Stimulated activated CD8-positive, alpha-beta memory T cell treated with anti-CD3 and anti-CD28 coated beads, Interleukin-7, amount 100 ng/mL, for 1 hour (primary cell): ENCODE measurements at places on chromosomes 2 and 18.

- DNase-seq: no peak
Observed at GRCh38 chr2:3535794-3536681, 16.7 kb upstream of the ADI1 start.

DNA sequence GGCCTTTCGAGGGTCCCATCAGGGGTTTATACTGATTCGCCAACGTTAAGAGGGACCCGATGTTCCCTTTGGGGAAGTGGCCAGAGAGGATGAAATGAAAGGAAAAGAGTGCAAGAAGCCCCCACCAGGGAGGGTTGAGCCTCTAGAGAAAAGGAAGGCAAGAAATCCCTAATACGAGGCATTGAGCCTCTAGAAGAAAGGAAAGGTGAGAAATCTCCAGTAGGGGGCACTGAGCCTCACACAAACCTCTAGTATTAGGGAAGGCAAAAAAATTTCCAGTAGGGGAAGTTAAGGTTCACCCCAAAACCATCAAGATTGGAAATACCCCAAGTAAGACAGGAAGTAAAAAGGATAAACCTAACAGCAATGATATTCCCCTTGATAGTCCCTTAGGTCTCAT lies 9.8 kb upstream of the SAP130 start:
- no peak for DNase-seq

- no peak for DNase-seq
Observed at GRCh38 chr2:118993392-118993752, 51.4 kb downstream of the MARCO start.

- DNase-seq: no peak
Observed at GRCh38 chr18:38747153-38747552, 1181.6 kb upstream of the CELF4 start.

DNA sequence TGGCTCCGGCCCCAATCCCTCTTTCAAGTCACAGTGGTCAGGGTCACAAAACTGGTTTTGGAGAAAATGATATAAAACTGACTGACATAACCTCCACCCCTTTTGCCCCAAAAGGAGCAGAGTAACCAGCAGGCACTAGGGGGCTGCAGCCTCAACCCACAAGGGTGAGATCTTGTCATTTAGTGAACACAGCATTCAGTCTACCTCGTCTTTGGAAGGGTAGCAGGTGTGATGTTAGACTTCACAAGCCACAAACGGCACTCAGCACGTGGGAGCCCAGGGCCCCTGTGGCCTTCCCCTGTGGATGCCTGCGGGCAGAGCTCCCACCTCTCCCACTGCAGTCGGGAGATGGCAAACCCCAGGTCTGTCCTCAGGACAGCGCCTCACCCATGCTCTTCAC lies 372.1 kb upstream of the MYT1L start:
- no peak for DNase-seq

DNA sequence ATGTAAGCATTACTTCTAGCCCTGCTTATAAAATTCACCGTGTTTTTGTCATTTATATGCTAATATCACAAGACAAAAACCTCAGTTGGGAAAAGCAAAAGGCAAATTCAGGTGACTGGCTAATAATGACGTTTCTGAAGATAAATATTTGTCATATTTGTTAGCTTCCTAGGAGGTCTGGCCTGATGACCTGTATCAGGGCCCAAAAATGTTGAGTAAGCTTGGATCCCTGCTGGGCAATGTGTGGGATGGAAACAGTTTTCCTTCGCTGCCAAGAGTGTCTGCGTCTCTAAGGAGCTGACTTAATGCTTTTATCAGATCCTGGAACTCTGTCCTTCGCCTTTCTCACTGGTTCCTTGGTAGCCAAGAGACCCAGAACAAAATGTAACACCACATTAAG lies 230.1 kb upstream of the PXDN start:
- no peak for DNase-seq

DNA sequence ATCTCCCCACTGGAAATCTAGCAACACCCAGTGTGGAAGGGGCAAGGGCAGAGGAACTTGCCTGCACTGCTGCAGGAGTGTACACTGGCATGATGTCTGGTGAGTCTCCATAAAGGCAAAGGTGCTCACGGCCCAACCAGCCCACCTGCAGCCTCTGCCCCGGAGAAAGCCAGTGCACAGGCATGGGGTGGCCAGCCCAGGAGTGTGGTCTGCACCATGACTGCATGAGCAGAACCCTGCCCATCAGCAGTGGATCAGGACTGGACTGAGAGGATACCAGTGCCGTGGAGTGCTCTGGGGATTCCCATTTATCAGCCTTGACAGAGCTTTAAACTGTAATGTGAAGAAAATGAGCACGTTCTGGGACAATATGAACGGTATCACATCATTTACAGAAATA lies 342.6 kb upstream of the HS6ST1 start:
- DNase-seq: no peak

GRCh38 chr2:229378386-229378785 lies 107.3 kb upstream of the PID1 start:
- no peak for DNase-seq

- DNase-seq: no peak
Observed at GRCh38 chr2:133146893-133147292, 421.4 kb downstream of the NCKAP5 start.

DNA sequence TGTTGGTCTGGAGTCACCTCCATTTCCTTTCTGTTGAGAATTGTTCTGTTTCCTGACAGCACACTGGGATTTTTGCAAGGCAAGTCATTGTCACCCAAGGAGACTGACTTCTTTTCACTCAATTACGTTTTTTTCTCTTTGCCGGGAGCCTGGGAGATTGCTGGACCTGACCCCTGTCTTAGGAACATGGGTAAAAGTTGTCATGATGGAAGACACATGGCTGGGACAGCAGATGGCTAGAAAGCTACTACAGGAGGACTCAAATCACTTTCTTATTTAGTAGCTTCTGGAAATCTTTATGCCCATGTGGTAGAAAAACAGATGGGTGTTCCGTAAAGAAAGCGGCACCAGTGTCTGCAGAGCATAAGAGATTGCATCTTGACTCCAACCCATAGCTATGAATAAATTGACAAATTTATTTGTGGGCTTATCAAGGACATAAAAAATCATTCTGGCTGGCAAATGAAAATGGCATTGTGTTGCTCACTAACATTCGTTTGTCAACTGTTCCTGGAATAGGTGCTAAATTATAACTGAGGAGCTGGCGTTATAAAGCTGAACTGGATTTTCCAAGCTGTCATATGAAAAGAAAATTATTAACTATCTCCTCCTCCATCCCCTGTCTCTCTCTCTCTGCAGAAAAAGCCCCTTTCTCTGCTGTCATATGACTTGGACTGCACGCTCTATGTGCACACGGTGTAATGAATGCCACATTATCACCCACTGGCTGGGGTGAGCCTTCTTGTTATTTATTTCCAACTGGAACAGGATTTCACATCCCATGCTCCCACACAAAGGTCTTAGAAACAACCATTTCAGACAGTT lies 159.8 kb downstream of the SH3RF3 start:
- DNase-seq: no peak

GRCh38 chr2:209840434-209840833 lies 68.8 kb downstream of the UNC80 start:
- DNase-seq: no peak

- DNase-seq: no peak
Observed at GRCh38 chr2:15073664-15074063, 441.1 kb downstream of the LRATD1 start.

DNA sequence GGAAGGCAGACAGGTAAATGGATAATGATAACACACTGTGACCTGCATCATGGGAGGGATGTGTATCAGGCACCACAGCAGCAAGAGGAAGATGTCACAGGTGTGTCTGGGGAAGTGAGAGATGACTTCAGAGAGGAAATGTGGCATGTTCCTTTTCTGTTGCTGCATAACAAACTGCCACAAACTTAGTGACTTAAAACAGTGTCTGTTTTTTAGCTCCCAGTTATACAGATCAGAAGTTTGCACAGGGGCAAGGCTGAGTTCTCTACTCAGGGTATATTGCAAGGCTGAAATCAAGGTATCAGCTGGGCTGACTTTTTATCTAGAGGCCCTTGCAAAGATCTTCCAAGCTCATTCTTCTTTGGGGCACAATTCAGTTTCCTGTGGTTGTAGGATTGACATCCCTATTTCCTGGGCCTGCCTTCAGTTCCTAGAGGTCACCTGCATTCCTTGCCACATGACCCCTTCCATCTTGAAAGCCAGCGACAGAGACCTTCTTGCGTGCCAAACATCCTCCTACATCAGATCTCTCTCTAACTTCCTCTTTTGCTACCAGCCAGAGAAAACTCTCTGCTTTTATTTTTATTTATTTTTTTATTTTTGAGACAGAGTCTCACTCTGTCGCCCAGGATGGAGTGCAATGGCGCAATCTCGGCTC lies 2.1 kb upstream of the MAP3K2 start:
- DNase-seq: no peak

GRCh38 chr2:28521663-28522062 lies 25.8 kb downstream of the PLB1 start:
- no peak for DNase-seq

DNA sequence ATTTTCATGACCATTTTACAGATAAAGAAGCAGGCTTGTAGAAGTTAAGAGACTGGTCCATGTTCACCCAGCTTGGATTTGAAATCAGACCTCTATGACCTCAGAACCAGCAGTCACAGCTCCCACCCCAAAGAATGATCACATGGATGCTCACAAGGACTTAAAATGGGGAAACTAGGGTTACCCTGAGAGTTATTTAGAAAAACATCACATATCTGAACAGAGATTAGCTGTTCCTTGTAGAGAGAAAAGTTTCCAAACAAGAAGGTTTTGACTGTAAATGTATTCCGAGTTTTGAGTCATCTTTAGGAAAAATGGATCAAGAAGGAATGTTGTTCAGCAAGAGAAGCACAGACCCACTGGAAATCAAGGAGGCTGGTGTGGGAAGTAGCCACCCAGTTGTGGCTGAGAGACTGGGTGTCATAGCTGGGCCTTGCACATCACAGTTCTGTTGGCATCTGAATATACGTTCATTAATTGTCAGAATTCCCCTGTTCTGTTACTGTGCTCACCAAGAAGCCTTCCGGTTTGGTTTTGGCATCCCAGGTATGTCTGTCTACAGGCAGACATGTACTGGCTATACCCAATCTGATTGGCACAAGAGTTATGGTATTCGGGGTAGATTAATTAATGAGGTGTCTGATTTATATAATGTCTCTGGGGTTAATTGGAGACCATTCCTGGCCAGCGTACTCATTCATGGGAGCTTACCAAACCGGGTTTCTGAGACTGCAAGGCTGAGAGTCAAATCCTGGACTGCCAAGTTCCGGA lies 371.8 kb upstream of the SLC14A2 start:
- DNase-seq: no peak

- DNase-seq: no peak
Observed at GRCh38 chr2:107062599-107063220, 176.7 kb upstream of the ST6GAL2 start.

DNA sequence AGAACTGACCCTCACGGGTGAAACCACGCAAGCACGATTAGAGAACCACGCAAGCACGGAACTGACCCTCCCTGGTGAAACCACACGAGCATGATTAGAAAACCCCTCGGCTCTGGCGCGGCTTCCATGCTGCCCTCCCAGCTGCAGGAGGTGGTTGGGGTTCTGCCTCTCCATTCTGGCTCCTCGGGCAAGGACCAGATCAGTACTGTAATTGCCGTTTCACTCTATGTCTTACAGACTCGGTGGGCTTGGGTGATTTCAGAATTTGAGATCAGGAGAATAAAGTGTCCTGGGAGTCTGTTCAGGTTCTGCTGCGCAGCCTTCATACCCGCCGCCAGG lies 58.3 kb upstream of the KCNG2 start:
- no peak for DNase-seq

- DNase-seq: no peak
Observed at GRCh38 chr2:43943323-43943722, 52.5 kb downstream of the LRPPRC start.

GRCh38 chr2:42900289-42900891 lies 108.0 kb upstream of the HAAO start:
- DNase-seq: no peak

DNA sequence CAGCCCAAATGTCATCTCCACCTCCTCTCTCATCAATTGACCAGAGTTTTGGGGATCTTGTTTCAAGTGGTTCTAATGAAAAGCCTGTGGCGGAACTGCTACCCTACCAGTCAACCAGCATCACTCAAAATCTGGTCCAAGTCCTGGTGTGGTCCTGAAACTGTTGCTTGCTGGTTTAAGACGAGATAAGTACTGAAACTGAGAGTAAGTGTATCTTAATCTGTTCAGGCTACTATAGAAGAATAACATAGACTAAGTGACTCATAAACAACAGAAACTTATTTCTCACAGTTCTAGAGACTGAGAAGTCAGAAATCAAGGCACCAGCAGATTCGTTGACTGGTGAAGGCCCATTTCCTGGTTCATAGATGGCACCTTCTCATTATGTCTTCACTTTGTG lies 879 bp upstream of the GALNT5 start:
- no peak for DNase-seq

DNA sequence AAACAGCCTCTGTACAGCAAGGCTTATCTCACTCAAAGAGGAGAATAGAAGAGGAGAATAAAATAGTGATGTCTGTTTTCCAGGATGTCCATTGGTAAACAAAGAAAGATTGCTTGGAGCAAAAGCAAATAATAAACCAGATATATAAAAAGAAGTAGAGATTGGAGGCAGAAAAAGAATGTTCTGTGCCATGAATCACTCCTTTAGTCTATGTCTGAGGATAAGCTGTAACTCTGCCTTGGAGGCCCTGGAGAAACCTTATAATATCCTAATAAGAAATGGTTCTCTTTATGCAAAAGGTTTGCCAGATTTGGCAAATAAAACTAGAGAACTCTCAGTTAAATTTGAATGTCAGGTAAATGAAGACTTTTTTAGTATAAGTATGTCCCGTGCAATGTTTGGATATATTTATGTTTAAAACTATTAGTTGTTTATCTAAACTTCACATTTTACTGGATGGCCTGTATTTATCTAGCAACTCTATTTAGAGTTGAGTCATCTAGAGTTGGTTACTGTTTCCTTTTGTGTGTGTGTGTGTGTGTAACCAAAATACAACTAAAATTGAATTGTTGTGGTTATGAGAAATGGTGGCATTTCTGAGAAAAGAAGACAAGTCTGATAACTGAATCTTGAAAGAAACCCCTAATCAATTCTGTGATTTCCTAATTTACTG lies 510.3 kb upstream of the SETBP1 start:
- DNase-seq: no peak

DNA sequence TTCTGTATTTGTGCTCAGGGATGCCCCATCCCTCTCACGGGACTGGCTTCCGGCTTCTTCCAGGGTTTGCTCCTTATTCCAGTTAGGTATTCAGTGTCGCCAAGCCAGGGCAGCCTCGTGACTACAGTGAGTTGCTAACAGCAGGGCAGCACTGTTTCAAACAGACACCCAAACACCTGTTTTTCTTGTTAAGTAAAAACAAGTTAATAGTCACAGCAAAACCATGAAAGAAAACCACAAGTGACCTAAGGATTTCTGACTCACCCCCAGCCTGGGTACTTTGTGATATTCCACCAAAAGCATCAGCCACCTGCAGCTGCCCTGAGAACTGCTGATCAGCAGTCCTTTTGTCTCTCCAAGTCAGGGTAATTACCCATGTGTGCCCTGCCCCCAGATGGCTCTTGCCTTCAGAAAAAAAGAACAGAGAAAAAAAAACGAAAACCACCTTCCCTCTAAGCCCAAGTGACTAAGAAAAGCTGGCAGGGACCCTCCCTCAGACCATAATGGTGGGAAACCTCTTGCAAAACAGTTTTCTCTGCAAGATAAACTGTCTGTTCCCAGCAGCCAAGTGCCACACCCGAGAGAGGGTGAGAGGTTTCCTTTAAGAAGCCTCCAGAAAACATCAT lies 178.2 kb downstream of the ANAPC1 start:
- DNase-seq: no peak
